CD4-positive, alpha-beta T cell treated with Interleukin-6 at 100 ng/mL for 8 hours (primary cell): ENCODE measurements at places on chromosomes 5 and 9.

GRCh38 chr9:134472256-134472655 is 146.0 kb downstream of the RXRA start:
- no peak for DNase-seq

DNA sequence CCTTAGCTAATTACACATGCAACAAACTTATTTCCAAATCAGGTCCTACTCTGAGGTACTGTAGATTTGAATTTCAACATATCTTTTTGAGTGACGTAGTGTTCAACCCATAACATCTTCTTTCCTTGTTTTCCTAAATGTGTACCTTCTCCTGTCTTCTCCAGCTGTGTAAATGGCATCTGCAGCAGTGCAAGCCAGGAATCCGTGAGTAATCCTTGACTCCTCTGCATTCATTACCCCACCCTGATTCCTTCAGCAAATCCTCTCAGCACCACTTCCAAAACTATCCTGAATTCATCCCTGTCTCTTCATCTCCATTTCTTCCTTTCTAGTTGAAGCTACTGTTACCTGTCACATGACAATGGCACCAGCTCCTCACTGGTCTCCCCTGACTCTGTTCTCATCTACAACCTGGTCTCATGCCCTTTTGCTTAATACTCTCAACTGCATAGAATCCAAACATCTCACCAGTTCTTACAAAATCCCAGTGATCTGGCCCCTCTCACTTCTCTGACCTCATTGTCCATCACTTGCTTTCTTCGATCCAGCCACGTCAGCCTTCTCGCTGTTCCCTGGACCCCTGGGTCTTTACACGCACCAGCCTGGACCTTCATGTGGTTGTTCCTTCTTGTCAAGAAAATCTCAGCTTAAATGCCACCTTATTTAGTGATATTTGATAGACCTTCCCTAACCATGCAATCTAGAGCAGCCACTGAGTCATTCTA is 14.6 kb upstream of the TRAF1 start:
- no peak for DNase-seq

GRCh38 chr9:100884518-100884917 is 144.0 kb upstream of the PLPPR1 start:
- no peak for DNase-seq

DNA sequence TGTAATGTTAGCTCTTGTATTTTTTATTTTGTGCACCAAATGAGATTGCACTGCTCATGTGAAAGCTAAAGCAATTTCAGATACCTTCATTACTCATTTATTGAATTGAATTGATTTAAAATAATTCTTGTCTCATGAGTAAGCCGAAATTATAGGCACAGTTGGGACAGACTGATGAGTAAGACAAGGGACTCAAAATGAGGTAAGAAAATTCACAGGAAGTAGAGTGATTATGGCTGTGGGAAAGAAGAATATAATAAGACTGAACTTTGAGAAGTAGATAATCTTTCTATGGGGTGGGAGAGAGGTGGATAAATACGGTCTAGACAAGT is 51.1 kb downstream of the NUDT12 start:
- DNase-seq: no peak

DNA sequence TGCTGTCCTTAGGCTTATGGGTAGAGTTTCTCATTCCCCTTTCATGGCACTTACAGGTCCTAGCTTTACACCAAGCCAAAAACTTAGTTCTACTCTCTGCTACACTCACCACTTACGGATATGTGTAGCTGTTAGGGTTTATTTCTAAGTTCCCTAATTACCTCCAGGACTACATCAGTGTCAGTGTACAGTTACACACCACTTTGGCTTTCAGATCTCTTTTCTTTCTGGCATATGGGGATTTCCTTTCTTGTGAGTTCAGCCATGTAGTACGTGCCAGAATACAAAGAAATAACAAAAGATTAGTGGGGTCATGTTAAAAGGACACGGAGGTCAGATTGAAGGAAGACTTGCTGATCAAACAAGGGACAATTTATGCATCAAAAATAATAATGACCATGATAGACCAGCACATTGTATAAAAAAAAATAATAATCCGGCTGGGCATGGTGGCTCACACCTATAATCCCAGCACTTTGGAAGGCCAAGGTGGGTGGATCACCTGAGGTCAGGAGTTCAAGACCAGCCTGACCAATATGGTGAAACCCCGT is 41.8 kb downstream of the LYRM7 start:
- no peak for DNase-seq

- no peak for DNase-seq
Observed at GRCh38 chr5:172765766-172766286, 5.2 kb downstream of the DUSP1 start.

DNA sequence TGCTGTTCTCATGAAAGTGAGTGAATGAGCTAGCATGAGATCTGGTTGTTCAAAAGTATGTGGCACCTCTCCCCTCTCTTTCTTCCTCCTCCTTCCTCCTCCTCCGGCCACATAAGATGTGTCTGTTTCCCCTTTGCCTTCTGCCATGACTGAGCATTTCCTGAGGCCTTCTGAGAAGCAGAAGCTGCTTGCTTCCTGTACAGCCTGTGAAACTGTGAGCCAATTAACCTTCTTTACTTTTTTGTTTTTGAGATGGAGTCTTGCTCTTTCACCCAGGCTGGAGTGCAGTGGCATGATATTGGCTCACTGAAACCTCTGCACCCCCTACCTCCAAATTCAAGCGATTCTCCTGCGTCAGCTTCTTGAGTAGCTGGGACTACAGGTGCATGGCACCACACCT is 6.1 kb downstream of the S100Z start:
- DNase-seq: peak; percentile 68

DNA sequence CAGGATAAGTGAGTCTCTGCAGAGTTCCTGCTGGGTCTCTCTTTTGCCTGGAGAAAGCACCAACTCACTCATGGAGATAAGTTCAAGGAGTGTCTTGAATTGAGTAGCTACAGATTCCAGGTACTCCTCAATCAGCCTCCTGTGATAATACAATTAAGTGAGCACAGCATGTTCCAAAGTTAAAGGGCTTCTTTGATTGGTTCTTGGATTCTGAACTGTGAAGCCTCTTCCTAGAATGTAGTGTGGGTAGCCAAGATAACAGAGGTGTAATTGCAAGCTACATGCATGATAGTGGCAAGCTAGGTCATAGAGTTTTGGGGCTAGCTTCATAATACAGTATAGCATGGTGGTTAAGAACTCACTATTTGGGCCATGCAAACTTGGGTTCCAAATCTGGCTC is 23.2 kb upstream of the CARNMT1 start:
- no peak for DNase-seq

DNA sequence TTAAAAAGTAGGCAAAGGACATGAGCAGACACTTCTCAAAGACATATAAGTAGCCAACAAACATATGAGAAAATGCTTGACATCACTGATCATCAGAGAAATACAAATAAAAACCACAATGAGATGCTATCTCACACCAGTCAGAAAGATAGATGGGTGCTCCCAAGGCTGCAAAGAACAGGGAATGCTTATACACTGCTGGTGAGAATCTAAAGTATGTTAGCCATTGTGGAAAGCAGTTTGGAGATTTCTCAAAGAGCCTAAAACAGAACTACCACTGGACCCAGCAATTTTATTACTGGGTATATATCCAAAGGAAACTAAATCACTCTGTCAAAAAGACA is 154.2 kb downstream of the NDUFS4 start:
- no peak for DNase-seq

DNA sequence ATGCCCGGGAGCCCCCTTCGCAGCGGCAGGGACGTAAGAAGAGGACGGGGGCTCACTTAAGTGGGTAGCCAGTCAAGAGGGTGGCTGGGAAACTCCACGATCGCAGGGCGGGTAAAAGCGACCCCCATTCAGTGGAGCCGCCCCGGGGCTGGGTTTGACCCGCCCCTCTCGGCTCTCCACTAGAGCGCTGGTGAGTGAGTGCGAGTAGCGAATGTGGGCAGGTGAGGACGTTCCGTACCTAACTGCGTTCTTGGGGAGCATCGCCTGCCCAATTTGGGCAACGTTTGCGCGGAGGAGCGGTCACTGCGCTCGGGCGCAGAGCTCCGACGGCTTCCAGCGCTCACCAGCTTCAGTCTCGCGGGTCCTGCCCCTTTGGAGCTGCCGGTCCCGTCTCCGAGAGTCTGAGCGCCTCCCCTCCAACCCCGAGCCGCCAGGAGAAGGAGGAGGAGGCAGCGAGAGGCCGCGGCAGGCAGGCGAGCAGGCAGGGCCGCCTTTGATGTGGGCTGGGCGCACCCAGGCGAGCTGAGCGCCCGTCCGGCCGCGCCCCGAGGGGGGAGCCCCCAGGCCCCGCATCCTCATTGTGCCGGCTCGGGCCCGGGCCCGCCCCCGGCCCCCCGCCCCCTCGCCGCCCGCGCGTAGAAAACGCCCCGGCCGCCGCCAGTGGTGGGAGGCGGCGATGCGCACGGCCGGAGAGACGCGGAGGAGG is at the start of gene FGF18:
Gene FGF18 (plus strand): TSS at position 666 of the 706 bp plus-strand sequence. CDS start 553 bp downstream, outside the sequence.
- DNase-seq: no peak

GRCh38 chr5:133459474-133460160 is 152.7 kb downstream of the FSTL4 start:
- DNase-seq: no peak

- no peak for DNase-seq
Observed at GRCh38 chr9:124281931-124282371, 24.2 kb downstream of the NEK6 start.

DNA sequence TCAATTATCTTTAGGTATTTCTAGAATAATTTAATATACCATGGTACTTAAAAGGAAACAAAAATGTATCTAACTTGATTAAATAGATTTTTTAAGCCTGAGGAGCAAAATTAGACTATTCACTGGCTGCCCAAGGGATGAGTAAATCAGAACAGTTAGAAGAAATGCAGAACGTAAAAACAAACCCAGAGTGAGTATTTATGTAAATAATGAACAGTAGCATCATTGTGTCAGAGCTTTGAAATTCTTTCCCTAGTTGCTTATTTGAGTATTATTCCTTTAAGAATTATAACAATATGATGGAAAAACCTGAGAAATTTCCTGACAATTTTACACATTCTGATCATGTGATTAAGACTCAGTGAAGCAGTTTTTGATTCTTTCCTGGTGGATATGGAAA is 200.9 kb downstream of the GDNF start:
- no peak for DNase-seq

GRCh38 chr5:55101556-55102276 is 730 bp upstream of the GZMA start:
- peak; percentile 56 for DNase-seq

- DNase-seq: no peak
Observed at GRCh38 chr5:123835421-123835820, 323.4 kb downstream of the CSNK1G3 start.

- DNase-seq: no peak
Observed at GRCh38 chr9:15873573-15874177, 320.8 kb downstream of the CCDC171 start.

DNA sequence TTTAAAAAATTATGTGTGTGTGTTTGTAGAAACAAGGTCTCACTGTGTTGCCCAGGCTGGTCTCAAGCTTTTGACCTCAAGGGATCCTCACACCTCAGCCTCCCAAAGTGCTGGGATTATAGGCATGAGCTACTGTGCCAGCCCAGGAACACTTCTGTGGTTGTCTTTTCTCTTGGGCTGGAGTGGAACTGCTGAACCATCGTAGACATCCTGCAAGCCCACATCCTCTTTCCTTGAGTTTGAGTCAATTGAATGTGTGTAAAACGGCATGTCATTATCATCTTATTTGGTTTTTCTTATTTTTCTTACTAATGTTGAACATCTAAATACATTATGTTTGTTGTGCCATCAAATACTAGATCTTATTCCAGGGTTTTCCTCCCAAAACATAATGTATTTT is 40.0 kb downstream of the EHMT1 start:
- no peak for DNase-seq

- DNase-seq: no peak
Observed at GRCh38 chr5:53436480-53437191, 43.8 kb upstream of the FST start.

GRCh38 chr5:94362857-94363256 is 255.5 kb downstream of the KIAA0825 start:
- DNase-seq: no peak

GRCh38 chr9:37209431-37210386 is 89.3 kb downstream of the ZCCHC7 start:
- no peak for DNase-seq

DNA sequence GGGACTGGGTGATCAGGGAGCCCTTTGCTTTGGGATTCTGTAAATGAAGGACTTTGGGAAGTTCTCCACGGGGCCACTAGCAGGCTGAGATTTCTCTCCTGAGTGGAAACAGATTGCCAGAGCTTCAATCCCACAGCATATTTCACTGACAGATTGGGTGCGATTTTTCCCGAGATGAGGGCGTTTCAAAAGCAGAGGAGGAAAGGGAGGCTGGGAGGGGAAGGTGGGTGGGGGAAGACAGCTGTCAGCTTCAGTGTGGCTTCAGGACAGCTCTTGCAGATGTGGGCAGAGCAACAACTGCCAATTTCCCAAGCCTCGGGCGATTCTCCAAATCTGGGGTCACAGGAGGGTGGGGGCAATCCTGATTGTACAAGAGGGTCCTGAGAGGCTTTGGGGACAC is 258.5 kb upstream of the ADRA1B start:
- no peak for DNase-seq

DNA sequence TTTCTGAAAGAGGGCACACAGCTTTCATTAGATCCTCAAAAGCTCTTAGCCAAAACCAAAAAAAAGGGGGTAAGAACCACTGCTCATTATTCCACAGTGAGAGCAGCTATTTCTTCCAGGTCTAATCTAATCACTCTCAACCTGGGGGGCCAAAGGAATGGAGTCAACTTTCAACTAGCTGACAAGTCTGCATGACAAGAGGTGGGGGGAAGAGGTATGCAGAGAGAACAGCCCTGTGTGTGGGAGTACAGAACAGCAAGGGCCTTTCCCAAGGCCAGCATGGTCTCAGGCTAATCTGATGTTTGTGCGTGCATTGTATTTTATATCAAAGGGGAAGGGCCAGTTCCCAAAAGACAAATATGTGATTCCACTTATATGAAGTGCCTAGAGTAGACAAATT is 36.9 kb upstream of the PIP5K1B start:
- no peak for DNase-seq

DNA sequence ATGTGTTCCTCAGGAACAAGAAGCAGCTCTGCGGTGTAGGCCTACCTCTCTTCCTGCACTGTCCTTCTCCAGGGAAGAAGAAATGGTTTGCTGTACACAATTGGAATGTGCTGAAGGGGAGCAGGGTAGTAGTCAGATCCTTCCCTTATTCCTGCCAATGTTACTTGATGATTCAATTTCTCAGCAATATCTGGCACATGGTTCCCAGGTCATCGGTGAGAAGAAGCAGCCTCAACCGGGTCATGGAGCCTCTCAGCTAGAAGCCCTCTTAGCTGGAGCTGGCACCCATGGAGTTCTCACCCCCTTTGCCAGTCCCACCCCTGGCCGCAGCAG is 36.9 kb downstream of the ACTBL2 start:
- no peak for DNase-seq

GRCh38 chr5:169098331-169099121 is 202.4 kb downstream of the SLIT3 start:
- no peak for DNase-seq

GRCh38 chr9:105858877-105859276 is 164.5 kb downstream of the TMEM38B start:
- no peak for DNase-seq

GRCh38 chr5:149749481-149750365 is 19.6 kb downstream of the PPARGC1B start:
- no peak for DNase-seq
